ENCODE measurements at places on chromosomes 3 and 15.

- DNase-seq: no peak
These were observed 36.5 kb downstream of the MGLL start for GRCh38 chr3:127785711-127786265.

- no peak for DNase-seq
These were observed 83.1 kb downstream of the CACNA1D start for GRCh38 chr3:53577506-53577905.

- no peak for DNase-seq
These were observed 32.6 kb upstream of the IREB2 start for GRCh38 chr15:78405336-78405924.

- DNase-seq: no peak
These were observed 35.4 kb downstream of the PXYLP1 start for GRCh38 chr3:141266797-141267555.

DNA sequence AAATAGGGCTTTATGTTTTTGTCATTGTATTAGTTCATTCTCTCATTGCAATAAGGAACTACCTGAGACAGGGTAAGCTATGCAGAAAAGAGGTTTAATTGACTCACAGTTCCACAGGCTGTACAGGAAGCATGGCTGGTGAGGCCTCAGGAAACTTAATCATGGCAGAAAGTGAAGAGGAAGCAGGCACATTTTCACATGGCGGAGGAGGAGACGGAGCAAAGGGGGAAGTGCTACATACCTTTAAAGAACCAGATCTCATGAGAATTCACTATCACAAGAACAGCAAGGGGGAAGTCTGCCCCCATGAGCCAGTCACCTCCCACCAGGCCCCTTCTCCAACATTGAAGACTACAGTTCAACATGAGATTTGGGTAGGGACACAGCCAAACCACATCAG is 25.6 kb downstream of the CEP63 start:
- DNase-seq: no peak

DNA sequence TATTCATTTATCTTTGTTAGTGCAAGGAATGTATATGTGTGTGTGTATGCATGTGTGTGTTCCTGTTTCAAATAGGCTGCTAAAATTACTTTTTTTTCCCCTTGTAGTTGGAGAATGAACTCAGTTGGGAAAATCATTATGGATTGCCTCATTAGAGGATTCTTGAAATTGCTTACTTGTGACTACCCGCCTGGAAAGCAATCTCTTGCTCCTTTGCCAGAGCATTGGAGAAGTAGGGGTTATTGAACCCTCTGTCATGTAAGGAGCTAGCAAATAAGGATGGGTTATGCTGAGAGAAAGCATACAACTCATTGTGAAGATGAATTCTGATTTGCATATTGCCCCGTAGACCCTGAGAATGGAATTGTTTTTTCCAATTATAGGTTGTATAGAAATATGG is 474.5 kb downstream of the CADM2 start:
- DNase-seq: no peak

- DNase-seq: no peak
These were observed 7.4 kb upstream of the RIOX2 start for GRCh38 chr3:97979610-97980009.

GRCh38 chr3:14768182-14768790 is 50.5 kb upstream of the FGD5 start:
- no peak for DNase-seq

- DNase-seq: no peak
These were observed 401.3 kb upstream of the WNT5A start for GRCh38 chr3:55888282-55888885.

DNA sequence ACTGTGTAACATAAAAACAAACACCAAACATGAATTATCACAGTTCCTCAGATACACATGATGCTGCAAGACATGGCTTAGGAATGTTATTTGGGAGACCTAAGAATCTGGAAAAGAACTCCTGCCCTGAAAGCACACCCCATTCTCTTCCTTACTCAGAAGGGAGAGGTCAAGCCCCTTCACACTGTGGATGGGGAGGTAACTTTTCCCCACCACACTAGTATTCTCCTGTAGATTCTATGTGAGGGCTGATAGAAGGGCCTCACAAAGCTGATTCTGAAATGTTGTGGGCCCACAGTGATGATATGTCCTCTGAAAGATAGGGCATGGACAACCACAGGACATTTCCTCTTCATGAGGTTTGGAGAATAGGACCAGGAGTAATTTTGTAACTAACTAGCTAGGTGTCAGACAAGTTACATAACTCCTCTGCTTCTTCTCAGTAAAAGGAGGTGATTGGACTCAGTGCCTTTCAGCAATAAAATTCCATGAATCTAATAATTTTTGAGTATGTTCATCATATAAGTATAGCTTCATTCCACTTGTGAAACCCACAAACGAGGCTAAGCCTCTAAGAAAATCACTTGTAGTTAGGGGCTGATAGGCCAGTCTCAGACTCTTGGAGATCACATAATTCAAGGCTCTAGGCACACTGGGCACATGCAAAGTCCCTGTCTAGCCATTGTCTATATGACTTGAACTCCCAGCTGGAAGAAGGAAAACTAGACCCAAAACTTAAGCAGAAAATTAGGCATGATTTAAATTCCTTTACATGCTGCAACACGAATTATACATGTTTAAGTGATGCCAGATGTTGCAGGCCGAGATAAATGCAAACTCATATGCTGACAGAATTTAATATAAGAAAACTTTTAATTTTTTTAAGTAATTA is 7.5 kb downstream of the PTX3 start:
- no peak for DNase-seq

- DNase-seq: no peak
These were observed 103.8 kb upstream of the GALNT15 start for GRCh38 chr3:16070707-16071106.

DNA sequence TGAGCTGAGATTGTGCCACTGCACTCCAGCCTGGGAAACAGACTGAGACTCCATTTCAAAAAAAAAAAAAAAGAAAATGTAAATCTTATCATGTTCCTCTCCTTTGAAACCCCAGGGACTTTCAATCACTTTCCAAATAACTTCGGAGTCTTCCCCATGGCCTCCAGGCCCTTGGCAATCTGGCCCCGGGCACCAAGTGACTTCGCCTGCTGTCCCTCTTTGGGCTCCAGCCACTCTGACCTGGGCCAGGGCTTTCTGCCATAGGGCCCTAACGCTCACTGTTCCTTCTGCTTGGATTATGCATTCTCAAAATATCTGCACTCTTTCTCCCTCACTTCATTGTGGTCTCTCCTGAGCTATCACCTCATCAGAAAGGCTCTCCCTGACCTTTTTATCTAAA is 260.9 kb downstream of the KLF13 start:
- no peak for DNase-seq

- DNase-seq: peak; percentile 80
These were observed 38.2 kb upstream of the RHO start for GRCh38 chr3:129490273-129490675.

DNA sequence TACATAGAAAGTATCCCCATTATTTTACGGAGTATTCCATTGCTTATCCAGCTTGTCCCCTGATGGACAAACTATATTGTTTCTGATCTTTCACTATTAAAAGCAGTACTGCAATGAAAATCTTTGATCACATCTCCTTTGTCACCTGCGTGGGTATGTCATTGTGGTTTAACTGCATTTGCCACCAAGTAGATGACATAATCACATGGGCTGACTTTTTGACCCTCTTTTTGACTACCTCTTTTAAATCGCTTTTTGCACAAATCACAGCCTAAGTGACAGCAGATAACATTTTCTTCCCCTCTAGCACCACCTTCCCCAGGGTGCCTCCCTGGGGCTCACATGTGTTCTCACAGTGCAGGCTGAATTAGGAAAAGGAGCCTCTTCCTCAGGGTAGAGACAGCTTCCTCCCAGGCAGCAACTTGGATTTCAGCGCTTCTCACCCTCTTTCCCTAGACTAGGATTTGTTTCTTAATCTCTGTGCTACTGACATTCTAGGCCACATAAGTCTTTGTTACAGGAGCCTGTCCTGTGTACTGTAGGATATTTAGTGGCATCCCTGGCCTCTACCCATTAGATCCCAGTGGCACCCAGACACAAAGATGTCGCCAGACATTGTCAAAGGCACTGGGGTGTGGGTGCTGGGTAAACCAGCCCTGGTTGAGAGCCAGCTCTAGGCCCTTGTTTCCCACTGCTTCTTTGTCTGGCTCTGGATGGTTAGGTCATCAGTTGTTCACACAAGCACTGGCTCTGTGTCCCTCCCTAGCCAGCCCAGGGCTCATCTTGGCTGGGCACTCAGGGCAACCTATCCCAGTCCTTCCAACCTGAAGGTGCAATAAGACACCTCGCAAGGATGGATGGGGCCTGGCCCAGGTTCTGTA is 1.3 kb upstream of the RBP1 start:
- DNase-seq: peak; percentile 78

GRCh38 chr15:66993874-66994696 is 71.3 kb upstream of the SMAD3 start:
- no peak for DNase-seq

GRCh38 chr15:36953346-36953745 is 147.0 kb downstream of the MEIS2 start:
- DNase-seq: no peak

GRCh38 chr3:143693506-143693905 is 154.8 kb downstream of the SLC9A9 start:
- no peak for DNase-seq

DNA sequence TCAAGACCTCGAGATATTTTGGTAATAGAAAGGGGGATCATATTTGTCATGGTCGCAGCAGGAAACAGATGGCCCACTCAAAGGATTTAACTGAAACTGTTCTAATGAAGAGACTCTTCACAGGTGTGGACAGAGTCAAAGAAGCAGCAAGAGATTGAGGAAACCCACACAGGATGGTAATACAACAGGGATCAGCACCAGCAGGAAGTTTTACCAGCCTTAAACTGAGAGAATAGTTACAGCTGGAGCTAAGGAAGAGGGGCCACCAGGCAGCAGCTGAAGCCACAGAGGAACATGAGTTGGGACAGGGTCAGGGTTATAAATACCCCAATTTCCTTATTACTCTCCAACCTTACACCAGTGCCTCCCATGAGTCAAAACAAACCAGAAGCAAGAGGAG is 131.8 kb upstream of the UBE2E2 start:
- no peak for DNase-seq

DNA sequence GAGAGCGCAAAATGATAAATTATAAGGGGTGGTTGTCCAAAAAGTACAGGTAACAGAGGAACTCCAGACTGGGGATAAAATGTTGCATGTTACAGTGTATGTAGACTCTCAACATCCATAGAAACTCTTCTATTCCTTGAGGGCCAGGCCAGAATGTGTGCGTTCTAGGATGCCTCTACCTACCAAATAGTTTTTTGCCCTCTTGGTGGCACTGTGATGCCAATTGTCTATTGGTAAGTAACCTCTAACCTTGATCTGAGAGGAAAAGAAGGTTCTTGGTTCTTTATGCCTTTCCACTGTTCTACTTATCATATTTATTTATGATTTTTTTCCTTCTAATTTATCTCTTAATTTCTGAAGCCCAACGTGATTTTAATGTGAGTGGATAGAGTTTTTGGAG is 424.6 kb downstream of the GRM7 start:
- no peak for DNase-seq

- no peak for DNase-seq
These were observed 322.6 kb downstream of the THSD4 start for GRCh38 chr15:71437919-71438318.

DNA sequence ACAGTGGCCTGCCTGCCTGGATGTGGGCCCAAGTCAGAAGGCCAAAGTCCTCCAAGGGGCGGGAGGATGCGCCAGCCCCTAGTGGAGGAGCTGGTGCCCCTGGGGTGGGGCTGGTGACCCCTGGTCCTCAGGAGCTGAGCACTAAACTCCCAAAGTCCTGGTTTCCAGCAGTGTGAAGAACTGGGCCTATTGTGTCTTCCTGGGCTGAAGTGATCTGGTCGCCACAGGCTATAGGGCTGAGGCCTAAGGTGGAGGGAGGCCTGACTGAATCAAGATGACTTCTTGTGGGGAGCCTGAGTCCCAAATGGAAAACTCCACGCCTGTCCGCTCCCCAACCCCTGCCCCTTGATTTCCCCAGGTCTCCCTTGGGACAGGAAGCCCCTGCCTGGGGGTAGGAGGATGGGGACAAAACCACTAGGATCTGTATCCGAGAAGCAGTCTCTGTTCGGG is 753 bp upstream of the FES start:
- no peak for DNase-seq

DNA sequence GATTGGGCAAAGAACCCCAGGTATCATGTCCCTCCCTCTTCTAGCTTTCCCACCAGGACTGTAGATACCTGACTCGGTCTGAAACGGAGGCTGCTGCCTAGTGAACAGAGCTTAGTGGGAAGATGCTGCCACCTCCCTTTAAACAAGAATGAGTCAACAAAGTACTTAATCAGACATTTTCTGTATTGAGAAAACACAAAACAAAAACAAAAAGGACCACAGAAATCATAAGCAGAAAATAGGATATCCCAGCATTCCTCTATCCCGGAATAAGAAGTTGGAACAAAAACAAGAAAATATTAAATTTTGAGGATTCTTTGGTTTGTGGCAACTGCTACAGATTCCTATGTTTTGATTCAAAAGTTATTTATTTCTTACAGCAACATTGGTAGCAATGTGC is 51.7 kb upstream of the COL8A1 start:
- no peak for DNase-seq

- no peak for DNase-seq
These were observed 472.2 kb downstream of the NLGN1 start for GRCh38 chr3:173869766-173870165.

GRCh38 chr3:177336873-177337450 is 139.7 kb upstream of the TBL1XR1 start:
- DNase-seq: no peak

DNA sequence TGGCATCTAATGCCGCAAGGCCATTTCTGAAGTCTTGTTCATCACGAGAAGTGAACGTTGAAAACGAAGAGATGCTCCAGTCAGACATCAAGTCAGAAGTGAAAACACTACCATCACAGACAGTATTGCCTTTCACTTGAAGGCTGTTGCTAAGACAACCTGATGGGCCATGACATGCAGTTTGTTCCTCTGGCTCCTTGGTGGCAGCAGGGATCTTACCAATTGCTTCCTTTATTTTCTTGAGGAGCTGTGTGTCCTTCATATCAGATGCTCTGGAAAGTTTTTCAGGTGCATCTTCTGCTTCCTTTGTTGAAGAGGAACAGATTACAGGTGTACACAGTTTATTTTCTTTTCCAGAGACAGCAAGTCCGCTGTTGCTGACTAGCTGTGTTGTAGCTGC is 30.7 kb upstream of the MYLK start:
- no peak for DNase-seq

DNA sequence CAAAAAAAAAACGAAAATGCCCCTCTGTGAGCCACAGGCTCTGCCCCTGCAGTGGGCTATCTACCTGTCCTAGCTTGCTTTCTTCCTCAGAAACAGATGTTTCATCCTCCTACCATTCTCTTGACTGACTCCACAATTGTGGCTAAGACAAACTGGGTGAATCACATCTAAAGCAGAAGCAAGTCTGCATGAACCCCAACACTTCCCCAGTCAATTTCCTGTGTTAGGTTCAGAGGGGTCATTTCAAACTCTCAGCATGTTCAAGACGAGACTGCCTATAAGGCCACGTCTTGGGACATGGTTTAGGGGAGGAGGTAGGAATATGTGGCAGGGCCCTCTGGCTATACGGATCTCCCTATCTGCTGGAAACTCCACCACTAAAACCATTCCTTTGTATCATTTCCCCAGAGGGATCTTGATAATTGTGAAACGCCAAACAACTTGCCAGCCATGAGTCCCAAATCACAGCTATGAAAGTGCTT is 28.6 kb upstream of the ANKDD1A start:
- DNase-seq: no peak
